ENCODE measurements at places on chromosomes 16 and 17. TPM values are rescaled to one million over a fixed set of nuclear protein-coding genes. Genes with fewer than 3 reads are reported as not detected.
A peak's percentile ranks its signal among the peaks of the same experiment; 100 is the strongest.

The DHRS7C gene
- not detected for total RNA-seq

The CNGB1 gene
- not detected for total RNA-seq

GRCh38 chr17:61177351-61177750, 222.3 kb upstream of the TBX2 start:
- no peak for DNase-seq

- DNase-seq, result peak; percentile 75
These were observed 95.0 kb downstream of the RAB11FIP4 start for GRCh38 chr17:31486351-31487062.

DNA sequence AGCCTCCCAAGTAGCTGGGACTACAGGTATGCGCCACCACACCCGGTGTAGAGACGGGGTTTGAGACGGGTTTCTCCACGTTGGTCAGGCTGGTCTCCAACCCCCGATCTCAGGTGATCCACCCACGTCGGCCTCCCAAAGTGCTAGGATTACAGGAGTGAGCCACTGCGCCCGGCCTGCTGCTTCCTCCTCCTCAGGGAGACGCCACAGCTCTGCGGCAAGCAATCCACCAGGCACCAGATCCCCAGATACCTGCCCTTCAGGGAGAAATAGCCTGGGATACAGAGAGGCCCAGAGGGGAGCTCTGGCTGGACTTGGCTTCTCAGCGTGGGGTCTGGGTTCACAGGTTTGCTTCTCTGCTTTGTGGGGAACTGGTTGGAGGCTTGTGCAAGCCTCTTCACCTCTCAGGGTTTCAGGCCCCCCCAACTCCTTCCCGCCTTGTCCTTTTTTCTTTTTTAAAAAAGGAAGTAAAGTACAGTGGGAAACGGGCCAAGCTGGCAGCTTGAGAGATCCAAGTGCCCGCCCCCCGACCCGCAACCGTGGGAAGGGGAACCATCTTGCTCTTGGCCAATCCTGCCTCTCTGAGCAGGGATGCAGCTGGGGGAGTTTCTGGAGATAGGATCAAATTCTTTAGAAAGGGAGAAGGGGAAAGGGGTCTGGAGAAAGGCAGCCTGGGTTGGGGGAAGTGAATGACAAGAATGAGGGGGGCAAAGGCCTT, 2.6 kb upstream of the SPHK1 start:
- DNase-seq, result no peak

Measured in upper lobe of right lung (tissue), 1 donor.